Activated CD4-positive, alpha-beta memory T cell treated with anti-CD3 and anti-CD28 coated beads, Interleukin-2, amount 10 ng/mL, durations not matched to agents 7 days and 5 days (primary cell): ENCODE measurements at places on chromosomes 11 and 22. TPM values are rescaled to one million over a fixed set of nuclear protein-coding genes. Genes with fewer than 3 reads are reported as not detected.

The STX3 gene
- 92.3 TPM for total RNA-seq

The SOX10 gene
- not detected for total RNA-seq

The A4GALT gene
- total RNA-seq = 0.63 TPM

The CYP2D6 gene
- total RNA-seq = 1.9 TPM

The UPB1 gene
- 0.33 TPM for total RNA-seq

The TMEM191C gene
- total RNA-seq = 0.48 TPM

The POU2AF2 gene
- total RNA-seq = not detected

The POTEH gene
- total RNA-seq = not detected

The PAX6 gene
- total RNA-seq = not detected

The RIMBP3B gene
- 0.55 TPM for total RNA-seq

The FOLH1 gene
- not detected for total RNA-seq

The TEX12 gene
- 0.30 TPM for total RNA-seq

The CDCA5 gene
- 98.2 TPM for total RNA-seq

The ISX gene
- not detected for total RNA-seq

DNA sequence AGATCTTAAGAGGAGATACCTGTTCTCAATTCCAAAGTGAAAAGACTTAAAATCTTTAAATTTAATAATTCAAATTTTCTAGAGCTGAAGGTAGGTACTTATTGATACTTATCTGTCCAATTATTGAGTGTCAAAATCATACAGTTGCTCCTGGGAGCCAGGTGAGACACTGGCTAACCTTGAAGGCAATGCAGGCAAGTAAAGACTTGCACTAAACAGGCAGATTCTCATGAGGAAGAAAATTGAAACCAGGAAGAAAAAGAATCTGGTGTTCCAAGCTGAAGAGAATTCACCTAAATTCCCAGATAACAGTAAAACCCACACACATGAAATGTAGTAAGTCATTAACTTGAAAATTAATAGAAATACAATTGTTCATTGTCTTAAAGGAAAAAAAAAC lies 30.3 kb downstream of the VSIG10L2 start:
- DNase-seq = no peak

DNA sequence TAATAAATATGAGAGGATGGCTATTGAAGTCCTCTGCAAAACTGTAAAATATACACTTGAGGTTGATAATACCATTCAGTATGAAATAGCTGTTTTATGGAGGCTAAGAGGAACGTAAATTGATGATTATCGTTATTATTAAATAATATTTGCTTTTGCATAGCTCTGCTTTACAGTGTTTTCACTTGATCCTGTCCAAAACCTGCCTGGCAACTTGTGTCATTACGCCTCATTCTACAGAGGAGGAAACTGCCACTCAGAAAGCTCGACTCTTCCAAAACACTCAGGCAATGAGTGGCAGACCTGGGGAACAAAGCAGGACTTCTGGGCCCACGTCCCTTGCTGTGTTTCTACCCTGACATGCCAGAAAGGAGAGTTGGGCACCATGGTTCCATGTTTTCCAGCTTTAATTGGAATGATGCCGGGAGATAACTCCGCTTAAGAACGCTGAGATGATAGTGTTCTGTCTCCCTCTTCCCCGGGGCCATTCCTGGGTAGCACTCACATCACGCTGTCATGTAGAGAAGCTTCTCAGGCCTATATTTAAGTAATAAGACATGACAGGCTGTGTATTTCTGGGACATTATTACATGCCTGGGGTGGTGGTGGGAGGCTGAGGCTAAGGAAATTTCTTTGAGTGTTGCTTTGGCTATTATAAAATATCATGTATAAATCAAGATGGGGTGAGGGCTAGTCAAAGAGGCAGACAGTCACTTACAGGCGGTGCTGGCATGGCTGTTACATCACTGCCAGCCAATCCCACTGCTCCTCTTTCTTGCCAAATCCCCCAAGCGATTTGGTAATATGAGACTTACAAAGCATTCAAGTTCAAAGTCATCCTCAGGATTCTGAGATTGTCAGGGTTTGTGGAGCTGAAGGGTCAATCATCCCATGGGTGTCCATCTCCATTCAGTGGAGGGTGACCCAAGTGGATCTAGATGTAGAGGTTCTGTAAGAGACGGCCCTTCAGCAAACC lies 501.7 kb downstream of the INSC start:
- no peak for DNase-seq

- no peak for DNase-seq
Observed at GRCh38 chr11:64711956-64712362, 11.0 kb downstream of the NRXN2 start.

GRCh38 chr11:127791844-127792243 lies 791.3 kb upstream of the KIRREL3 start:
- DNase-seq = no peak

GRCh38 chr11:20963596-20963995 lies 294.2 kb downstream of the NELL1 start:
- DNase-seq = no peak

DNA sequence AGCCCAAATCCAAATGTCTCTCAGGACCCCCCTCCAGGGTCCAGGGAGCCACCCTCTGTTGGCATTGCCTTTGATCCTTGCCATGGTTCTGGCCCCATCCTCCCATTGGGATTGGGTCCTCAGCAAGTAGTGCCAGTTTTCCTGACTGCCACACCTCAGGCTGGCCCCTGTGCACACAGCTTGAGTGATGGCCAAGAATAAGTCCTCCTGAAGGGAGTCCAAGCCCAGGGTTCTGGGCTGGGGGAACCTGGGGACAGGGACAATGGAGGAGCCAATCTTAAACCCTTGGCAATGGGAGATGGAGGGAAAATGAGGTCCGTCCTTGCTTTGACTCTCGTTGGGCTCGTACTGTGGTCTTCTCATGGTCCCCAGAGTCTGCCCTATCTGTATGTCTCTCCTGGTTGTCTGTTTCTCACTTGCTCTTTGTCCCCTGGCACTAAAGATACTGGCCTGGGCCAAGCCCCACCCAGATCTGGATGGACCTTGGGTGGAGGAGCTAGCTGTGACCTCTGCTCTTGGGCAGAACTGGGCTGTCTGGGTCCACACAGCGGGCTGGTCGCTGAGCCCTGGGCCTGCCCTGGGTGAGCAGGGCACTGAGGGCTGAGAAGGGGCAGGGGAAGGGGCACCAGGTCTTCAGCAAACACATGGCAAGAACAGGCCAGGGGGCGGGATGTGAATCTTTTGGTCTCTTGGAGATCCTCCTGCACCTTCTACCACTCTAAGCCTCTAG lies 2.9 kb downstream of the SOX10 start:
- no peak for DNase-seq

- no peak for DNase-seq
Observed at GRCh38 chr11:35087648-35088047, 51.3 kb upstream of the CD44 start.

DNA sequence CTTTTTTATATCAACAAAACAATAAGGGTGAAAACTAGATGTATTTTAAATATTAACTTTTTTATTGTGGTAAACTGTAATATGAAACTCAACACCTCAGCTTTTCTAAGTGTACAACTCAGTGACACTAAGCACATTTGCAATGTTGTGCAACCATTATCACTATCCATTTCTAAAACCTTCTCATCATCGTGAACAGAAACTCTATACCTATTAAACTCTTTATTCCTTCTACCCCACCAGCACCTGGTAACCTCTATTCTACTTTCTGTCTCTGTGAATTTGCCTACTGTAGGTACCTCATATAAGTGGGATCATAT lies 9.4 kb downstream of the HORMAD2 start:
- no peak for DNase-seq

DNA sequence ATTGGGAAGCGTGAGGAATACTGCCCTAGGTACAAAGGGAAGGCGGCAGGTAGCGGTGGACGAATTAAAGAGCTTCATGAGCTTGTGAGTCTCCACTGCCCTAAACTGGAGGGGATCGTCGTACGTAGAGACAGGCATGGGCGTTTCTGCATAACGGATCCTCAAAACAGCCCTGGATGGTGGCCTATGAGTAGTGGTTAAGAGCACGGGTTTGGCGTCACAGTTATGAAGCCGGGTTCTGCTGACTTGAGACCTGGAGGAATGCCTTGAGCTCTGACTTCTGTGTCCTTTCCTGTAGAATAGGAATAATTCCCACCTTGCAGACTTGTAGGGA lies 335 bp downstream of the TMEM138 start:
- peak; percentile 53 for DNase-seq

GRCh38 chr11:84256618-84257017 lies 970.5 kb upstream of the CCDC90B start:
- DNase-seq = no peak

DNA sequence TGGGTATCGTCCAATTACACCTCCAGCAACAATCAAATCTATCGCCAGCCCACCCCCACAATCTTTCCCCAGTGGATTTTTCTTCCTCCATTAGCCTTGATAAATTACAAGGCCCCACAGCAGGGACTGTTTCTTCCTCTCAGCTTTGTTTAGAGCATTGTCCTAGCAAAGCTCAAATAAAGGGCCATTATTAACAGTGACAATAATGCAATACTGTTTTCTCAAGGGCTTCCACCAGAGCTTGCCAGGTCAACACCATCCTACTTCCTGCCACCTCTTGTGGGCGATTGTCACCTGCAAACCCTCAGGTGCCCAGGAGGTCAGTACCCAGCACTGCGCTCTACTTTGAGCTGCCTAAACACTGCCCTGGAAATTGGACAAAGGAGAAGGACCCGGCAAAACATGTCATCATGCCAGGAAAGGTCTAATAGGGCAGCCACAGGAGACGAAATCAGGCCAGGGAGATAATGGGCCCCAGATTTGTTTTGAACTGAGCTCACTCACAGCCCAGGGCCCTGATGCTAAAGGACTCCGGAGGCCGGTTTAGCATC lies 95.2 kb downstream of the ABTB2 start:
- no peak for DNase-seq

DNA sequence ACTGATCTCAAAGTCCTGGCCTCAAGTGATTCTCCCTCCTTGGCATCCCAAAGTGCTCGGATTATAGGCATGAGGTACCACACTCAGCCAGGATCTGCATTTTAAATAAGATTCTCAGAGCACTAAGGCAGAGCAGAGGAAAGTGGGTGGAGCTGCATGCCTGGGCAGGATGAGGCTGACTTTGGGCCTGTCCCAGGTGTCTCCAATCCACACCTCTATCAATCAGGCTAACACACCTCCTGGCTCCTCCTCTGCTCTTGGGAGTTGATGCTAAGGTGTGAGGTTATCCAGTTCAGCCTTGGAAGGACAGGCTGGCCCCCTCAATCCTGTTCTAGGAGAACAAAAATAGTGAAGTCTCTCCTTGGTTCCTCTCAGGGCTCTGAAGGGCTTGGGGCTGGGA lies 30.2 kb upstream of the P2RY2 start:
- DNase-seq = no peak

DNA sequence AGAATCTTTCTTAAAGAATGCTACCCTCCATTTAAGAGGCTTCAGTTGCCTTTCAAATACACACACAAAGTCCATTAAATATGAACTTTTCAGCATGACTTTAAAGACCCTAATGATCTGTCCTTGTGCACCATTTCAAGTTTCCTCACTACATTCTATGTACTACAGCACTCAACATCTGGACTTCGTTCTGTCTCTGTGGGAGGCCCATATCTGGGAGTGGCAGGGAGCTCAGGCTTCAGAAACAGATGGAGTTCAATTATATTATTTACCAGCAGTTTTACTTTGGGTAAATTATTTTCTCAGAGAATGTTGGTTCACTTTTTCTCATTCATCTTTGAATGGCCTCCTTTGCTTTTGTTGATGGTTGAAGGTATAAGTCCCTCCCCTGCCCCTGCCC lies 67.4 kb downstream of the ANO3 start:
- no peak for DNase-seq

- DNase-seq = no peak
Observed at GRCh38 chr11:72719551-72719950, 32.7 kb downstream of the ARAP1 start.

- DNase-seq = no peak
Observed at GRCh38 chr11:112227471-112227870, 1.2 kb downstream of the PTS start.

GRCh38 chr11:86167499-86168164 lies 76.9 kb upstream of the EED start:
- no peak for DNase-seq

DNA sequence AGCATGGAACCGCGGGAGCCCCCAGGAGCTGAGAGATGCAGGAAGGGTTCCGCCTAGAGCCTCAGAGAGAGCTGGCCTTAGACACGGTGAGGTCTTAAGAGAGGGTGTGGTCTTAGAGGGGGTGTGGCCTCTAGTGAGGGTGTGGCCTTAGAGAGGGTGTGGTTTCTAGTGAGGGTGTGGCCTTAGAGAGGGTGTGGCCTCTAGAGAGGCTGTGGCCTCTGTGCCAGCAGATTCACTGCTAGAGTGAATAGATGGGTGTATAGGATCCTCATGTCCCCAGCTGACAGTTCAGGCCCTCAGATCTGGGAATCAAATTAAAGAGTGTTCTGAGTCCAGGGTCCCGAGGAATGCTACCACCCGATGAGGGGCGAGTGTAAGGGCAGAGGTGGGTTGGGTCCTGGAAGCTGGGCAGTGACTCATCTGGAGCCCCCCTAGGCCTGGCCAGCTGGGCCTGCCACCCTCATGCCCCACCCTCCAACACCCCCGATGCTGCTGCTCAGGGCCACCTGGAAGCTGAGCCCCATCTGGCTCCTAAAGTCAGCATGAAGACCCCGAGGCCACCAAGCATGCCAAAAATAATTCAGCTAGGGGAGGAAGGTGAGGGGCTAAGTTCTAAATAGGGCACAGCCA lies 49.5 kb downstream of the IGF2 start:
- peak; percentile 47 for DNase-seq

GRCh38 chr22:48173773-48174160 lies 1411.3 kb downstream of the TBC1D22A start:
- no peak for DNase-seq

GRCh38 chr11:99271527-99271926 lies 250.8 kb downstream of the CNTN5 start:
- DNase-seq = no peak

GRCh38 chr22:23062616-23063538 lies 7.4 kb upstream of the GNAZ start:
- no peak for DNase-seq

GRCh38 chr22:20641919-20642579 lies 131.9 kb upstream of the SERPIND1 start:
- DNase-seq = no peak

GRCh38 chr22:17158568-17159503 lies at the start of gene HDHD5:
TSS of gene HDHD5 (minus strand) at chr22:17159277. CDS start at chr22:17159251, 26 bp downstream.
- peak; percentile 89 for DNase-seq

DNA sequence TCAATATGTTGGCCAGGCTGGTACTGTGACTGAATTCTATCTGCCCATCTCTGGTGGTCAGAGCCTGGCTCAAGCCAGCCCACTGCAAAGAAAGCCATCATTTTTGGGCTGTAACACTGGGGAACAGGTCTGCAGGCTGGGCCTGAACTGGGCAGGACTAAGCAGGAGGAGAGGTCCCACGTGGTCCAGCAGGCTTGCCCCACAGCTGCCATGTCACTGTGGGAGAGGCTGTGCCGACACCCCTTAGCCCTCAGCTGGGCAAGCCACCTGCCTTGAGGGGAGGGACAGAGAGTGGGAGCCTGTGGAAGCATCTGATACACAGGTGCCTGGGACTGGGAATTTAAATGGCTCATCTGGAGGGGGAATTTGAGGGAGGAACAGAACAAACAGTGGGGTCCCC lies 66.7 kb upstream of the CLTCL1 start:
- no peak for DNase-seq

GRCh38 chr22:37025500-37026070 lies 6.0 kb downstream of the MPST start:
- no peak for DNase-seq
